ENCODE measurements at places on chromosomes 13 and 19.

DNA sequence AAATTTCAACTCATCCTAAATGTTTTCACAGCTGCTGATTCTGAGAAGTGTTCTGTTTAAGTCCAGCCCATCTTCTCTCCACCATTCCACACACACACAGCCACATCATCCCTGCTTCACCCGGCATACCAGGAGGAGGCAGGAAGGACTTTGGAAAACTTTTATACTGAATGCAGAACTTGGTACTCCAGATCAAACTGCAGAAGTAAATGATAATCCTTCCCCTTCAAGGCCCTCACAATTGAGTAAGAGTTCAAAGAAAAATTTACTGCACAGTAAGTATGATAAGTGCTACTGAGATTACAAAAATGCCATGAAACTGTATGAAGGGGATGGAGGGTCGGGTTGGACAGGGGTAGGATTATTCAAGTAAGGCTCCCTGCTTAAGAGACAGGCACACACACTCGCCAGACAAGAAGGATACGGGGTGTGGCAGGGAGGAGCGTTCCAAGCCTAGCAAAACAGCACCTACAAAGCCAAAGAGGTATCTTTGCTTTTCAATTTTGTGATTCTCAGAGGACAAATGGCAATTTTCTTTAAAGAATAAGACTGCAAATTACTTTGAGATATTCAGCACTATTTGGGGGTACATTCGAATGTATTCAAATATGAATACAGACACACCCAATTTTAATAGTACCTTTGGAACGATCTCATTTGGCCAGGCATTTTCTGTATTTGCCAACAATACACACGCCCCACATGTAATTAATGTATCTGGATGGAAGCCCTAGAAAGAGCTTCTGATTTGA, 2.5 kb downstream of the USP12 start:
- peak; percentile 36 for DNase-seq

GRCh38 chr19:53898166-53898565, 10.9 kb upstream of the CACNG7 start:
- DNase-seq = no peak

GRCh38 chr13:52383366-52383765, 22.6 kb downstream of the THSD1 start:
- no peak for DNase-seq

- peak; percentile 94 for DNase-seq
These were observed 4.9 kb downstream of the ADAMTSL5 start for GRCh38 chr19:1507763-1508506.

GRCh38 chr13:97295283-97296182, 73.4 kb downstream of the MBNL2 start:
- DNase-seq = peak; percentile 89

GRCh38 chr13:32309312-32310133, 5.6 kb downstream of the ZAR1L start:
- DNase-seq = peak; percentile 42

DNA sequence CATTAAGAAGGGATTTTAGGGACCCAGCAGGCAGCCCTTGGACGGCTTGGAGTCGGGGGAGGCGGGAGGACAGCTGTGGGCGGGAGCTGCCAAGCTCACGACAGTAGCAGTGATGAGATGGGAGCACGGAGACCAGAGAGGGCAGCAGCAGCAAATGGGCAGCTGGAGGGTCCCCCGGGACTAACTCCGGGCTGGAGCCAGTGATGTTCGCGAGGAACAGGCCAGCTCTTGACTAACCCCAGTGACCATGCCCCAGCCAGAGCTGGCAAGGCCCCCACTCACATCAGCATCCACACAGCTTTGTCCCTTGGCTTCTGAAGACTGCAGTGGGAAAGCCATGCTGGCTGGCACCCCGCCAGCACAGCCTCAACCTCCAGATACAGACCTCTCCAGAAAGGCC, 81.9 kb downstream of the RAB20 start:
- peak; percentile 1 for DNase-seq

- DNase-seq = peak; percentile 38
These were observed at the start of gene FOXA3 for GRCh38 chr19:45863840-45864628. FOXA3 (plus strand) TSS chr19:45864326; CDS start chr19:45864457, 131 bp downstream.

DNA sequence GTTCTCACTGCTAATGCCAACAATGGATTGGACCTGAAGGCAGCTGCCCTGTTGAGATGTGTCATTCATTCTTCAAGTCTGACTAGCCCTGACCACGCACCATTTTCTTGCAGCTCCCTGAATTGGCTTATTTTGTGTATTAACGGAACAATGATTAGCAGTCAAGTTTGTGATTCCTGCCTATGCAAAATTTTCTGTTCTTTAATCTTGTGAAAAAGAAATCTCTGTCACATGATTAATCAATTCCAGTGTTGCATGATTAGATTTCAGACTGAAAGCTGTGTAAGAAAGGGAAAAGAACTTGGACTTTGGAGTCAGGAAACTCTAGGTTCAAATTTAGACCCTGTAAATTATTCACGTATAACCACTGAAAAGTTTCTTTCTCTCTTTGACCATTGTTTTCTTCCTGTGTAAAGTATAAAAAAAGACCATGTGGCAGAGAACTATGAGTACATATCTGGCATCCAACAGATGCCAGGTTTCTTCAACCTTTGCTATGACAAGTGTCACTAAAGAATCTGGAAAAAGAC, 64.5 kb upstream of the SLC10A2 start:
- DNase-seq = no peak

Measured in fibroblast of mammary gland (primary cell).